Vagina (tissue), 2 donors: ENCODE measurements at places on chromosomes 1 and 21.

- DNase-seq = no peak
Observed at GRCh38 chr1:67586596-67586995, 98.4 kb upstream of the GADD45A start.

GRCh38 chr1:112850034-112850757 is 105.8 kb downstream of the SLC16A1 start:
- no peak for DNase-seq

DNA sequence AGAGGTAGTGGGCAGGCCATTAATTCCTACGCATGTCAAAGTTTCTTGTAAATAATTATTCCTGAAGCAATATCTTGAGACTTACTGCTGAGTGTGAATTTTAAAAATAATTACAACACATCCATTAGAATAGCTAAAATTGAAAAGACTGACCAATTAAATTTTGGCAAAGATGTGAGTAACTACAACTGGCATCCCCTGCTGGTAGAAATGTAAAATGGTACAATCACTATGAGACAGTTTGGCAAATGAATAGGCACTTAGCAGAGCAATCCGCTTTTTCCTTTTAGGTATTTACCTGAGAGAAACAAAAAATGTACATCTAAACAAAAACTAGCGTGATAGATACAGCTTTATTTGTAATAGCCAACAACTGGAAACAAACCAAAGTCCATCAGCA is 798.9 kb downstream of the BRINP3 start:
- DNase-seq = no peak

GRCh38 chr1:233656687-233657086 is 42.8 kb downstream of the KCNK1 start:
- no peak for DNase-seq

DNA sequence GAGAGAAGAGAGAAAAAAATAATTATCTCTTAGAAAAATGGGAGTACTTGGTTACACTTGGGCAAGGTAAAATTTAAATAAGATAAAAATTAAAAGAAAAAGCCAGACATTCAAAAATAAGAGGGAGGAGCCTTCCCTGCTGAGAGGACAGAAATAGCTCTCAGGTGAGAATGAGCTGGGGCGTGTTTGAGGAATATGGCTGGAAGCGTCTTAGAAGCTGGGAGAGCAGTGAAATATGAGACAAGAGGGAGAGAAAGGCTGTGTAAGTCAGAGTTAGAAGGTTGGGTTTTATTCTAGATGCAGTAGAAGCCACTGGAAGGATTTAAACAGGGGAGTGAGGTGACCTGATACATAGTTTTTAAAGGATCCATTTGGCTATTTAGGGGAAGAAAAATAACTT is 154.2 kb upstream of the L1TD1 start:
- no peak for DNase-seq
